ENCODE measurements at places on chromosomes 2 and 18.

DNA sequence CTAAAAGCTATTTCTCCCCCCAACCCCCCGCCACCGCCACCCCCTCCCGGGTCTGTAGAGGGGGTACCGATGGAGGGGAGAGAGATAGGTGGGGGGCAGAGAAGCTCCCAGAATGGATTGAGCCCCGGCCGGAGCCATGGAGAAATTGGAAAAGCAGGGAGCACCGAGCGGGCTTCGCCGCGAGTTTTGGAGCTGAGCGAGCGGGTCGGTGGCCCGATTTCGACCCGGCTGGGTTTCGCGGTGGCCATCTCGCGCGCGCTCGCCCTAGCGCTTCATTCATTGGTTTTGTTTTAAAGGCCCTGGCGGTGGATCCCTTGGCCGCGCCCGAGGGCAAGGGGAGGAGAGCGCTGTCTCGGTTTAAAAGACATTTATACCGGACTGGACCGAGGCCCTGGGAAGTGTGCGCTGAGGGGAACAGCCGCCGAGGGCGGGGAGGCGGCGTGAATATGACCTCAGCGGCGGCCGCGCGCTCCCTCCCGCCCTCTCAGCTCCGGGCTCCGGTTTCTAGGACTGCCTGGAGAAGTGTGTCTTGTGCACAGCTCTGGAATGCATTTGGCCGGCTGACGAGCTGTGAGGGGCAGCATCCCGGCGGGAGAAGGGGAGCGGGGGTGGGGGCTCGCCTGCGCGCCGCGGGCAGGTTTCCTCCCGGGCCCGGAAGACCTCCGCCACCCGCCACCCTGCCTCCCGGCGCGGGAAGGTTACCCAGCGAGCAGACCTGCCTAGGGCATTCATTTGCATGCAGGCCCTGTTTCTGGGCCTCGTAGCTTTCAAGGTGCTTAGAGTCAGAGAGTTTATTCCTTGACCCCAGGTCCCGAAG is 1.7 kb upstream of the SMAD7 start:
- DNase-seq = no peak

DNA sequence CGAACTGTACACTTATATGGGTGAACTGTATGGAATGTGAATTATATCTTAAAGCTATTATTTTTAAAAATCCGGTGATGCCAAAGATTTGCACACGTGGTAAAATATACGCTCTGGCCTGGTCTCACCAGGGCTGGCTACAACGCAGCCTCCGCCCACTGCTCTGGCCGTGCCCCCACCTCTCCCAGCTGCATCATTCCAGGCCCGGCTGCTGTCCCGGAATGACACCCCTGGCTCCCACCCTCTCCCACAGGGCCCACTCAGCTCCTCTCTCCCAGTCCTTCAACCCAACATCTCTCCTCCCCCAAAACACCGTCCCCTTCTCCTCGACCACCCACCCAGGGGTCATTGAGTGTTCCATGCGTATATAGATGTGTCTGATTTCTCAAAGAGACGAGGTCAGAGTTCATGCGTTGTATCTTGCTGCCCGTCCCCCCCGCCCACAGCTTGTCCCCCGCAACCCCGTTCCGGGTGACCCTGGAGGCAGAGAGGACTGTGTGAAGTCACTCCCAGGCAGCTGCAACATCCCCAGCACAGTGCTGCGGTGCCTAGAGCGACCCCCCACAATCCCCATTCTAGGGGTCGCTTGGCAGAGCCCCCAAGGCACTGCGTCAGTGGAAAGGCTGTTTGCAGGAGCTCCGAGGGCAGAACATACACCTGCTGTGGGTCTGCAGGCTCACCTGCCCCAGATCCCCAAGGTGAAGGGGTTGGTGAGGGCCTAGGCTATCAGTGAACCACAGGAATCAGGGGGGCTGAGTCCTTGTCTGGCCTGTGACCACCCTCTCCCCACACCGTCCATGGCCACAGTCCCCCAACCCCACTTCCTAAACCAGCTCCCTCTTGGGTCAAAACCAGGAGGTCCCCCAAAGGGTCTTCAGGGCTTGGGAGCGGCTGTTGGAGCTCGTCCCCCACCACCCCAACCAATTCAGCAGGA is 13.3 kb downstream of the DNMT3A start:
- DNase-seq = no peak

- DNase-seq = no peak
These were observed 120.1 kb downstream of the IRS1 start for GRCh38 chr2:226679389-226680065.

GRCh38 chr2:209501579-209501978 is 77.7 kb downstream of the MAP2 start:
- no peak for DNase-seq

- no peak for DNase-seq
These were observed 401.6 kb upstream of the SMIM21 start for GRCh38 chr18:75829091-75829490.

DNA sequence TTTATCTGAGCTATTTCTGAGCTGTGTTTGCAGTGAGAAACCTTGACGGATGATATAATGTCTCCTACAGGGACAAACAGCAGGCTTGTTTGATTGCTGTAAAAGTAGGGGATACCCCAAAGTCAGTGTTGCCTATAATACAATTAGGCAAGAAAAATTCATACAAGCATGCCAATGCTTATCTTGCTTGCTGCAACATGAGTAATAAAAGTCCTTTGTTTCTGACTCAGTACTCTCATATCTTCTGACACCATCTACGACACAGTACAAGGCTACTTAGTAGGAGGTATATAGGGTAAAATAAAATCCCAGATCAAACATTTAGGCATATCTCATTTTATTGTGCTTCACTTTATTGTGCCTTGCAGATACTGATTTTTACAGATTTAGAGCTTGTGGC is 33.0 kb downstream of the ERBB4 start:
- no peak for DNase-seq

- DNase-seq = no peak
These were observed 130.9 kb downstream of the STK39 start for GRCh38 chr2:168116448-168116847.

DNA sequence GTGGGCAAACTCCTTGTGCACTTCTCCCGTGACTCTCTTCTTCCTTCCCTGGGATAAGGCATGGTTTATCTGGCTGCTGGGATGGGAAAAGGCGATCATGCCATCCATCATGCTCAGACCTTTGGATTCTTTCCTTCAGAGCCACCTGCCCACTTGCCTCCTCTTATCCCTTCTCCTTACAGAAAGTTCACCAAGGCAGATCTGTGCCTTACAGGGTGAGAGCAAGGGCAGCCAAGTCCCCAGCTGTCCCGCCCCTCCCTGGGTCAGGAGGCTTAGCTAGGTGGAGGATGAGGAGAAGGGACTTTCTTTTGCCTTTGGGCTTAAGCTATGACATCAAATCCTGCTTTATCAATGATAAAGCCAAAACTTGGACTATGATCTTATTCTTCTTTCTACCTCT is 47.6 kb downstream of the KCNE4 start:
- no peak for DNase-seq

- no peak for DNase-seq
These were observed 9.7 kb downstream of the PROKR1 start for GRCh38 chr2:68653034-68653433.

GRCh38 chr2:8581234-8581561 is 100.7 kb upstream of the ID2 start:
- DNase-seq = no peak

- DNase-seq = no peak
These were observed 45.6 kb downstream of the DDX18 start for GRCh38 chr2:117859924-117860647.

DNA sequence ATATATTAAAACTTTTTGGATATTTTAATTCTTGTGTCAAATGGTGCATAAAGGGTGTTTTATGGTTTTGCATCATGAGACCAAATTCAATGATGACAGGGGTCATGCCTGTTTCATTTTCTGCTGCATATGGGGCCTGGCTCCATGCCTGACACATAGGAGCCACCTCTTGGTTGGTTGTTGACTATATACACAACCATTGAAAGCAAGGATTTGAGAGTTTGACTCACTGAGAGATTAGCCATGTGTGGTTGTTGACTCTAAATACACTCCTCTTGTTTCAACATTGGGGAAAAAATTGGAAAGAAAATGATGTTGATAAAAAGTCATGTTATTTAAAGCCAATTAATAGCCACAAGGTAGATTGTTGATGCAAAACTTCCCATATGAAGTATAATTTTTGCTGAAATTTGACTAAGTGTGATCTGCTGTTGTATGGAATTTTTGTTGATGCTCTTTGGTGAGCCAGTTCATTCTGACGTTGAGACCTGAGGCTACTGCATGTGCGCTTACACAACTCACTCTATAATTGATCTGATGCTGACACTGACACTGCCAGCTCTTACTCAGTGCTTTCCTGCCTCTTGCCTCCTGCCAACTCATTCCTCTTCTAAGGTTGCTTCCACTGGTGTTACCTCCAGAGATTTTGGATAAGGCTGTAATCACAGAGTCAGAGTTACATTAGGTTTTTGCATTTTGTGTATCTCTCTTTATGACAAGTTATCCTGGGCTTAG is 446.2 kb upstream of the SLC14A2 start:
- DNase-seq = no peak
